CD8-positive, alpha-beta memory T cell (primary cell): ENCODE measurements at places on chromosomes 12 and 14. TPM values are rescaled to one million over a fixed set of nuclear protein-coding genes. Genes with fewer than 3 reads are reported as not detected.

MMP14 gene
- polyA plus RNA-seq: not detected

FAM234B gene
- 2.9 TPM for polyA plus RNA-seq

FSCB gene
- polyA plus RNA-seq: not detected

FAM186B gene
- not detected for polyA plus RNA-seq

DACT1 gene
- polyA plus RNA-seq: 0.12 TPM

KITLG gene
- not detected for polyA plus RNA-seq

WIF1 gene
- polyA plus RNA-seq: not detected

OVCH1 gene
- polyA plus RNA-seq: not detected

ENDOU gene
- polyA plus RNA-seq: not detected

GRCh38 chr12:102957339-102958050 lies at the start of gene ASCL1:
ASCL1 (plus strand) TSS chr12:102957674; CDS start chr12:102958245, 571 bp downstream.
- peaks cover under 1% of the 10 kb centered on the region for H3K4me1 ChIP-seq
- no peak within 1 kb of the TSS for H3K4me3 ChIP-seq
- H3K27ac ChIP-seq: no peak within 1 kb of the TSS
- H3K27me3 ChIP-seq: peaks cover 27% of the 10 kb centered on the region
- no peak for DNase-seq
- H3K36me3 ChIP-seq: no peaks in the 10 kb centered on the region

DNA sequence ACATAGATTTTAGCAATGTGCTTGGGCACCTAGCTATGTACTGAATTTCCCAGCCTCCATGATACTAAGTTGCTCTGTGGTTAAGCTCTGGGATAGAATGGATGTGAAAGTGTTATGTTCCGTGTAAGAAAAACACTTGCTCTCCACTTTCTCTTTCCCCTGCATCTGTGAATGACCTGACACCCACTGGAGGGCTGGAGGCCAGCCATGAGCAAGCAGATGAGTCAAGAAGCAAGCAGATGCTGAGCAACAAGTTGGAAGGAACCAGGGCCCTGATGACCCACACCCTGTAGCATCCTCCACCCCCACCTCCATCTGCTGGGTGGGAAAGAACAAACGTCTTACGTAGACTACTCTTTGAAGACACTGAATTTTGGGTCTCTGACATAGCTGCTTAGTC lies 56.6 kb downstream of the EID3 start:
- no peak overlapping the region for H3K27ac ChIP-seq
- no peaks in the 10 kb centered on the region for H3K36me3 ChIP-seq
- no peak for DNase-seq
- no peaks in the 10 kb centered on the region for H3K27me3 ChIP-seq
- H3K4me3 ChIP-seq: no peak overlapping the region
- no peaks in the 10 kb centered on the region for H3K4me1 ChIP-seq

GRCh38 chr12:57166971-57167371 lies 19.6 kb upstream of the LRP1-AS start:
- no peak overlapping the region for H3K4me3 ChIP-seq
- DNase-seq: no peak
- H3K27me3 ChIP-seq: no peaks in the 10 kb centered on the region
- no peak overlapping the region for H3K27ac ChIP-seq

DNA sequence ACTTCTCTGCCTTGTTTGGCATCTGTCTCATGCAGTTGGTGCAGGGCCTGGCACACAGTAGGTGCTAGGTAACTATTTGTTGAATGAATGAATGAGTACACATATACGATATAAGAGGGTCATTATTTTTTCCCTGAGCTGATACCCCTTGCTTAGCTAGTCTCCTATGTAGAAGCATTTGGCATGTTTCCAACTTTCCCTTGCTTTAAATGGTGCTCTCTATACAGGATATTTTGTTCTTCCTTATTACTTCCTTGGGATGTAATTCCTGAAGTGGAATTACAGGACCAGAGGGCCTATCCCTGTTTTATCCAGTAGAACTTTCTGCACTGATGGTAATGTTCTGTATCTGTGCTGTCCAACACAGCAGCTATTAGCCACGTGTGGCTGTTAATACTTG lies 250.1 kb upstream of the PWP1 start:
- no peaks in the 10 kb centered on the region for H3K36me3 ChIP-seq
- H3K4me1 ChIP-seq: no peaks in the 10 kb centered on the region
- no peak overlapping the region for H3K4me3 ChIP-seq
- H3K27me3 ChIP-seq: no peaks in the 10 kb centered on the region

DNA sequence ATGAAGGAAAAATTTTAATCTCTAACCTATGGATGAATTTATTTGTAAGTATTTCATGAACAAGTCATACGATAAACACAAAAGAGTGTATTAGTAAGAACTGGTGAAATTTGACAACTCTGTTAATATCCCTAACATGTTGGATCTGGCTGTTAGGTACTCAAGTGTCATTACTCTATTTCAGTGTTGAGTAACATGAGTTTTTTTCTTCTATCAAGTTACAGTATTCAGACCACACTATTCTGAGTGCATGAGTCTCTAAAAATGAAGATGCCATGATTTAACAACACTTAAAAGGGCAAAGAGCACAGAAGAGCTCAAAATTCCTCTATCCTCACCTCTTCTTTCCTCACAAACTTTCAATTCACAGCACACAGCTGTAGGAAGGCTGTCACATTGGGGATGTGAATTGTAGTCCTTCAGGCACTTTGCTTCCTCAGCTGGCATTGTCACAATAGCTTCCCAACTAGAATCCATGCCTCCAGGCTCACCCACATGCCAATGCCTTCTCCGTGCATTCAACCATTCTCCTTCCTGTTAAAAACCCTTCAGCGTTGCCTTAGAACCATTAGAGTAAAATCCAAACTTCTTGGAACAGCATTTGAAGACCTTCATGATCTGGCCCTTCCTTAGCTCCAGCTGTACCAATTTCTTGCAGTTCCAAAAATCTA lies 73.7 kb upstream of the DBX2 start:
- no peak for DNase-seq
- no peaks in the 10 kb centered on the region for H3K4me1 ChIP-seq
- H3K27me3 ChIP-seq: no peaks in the 10 kb centered on the region
- H3K4me3 ChIP-seq: no peak overlapping the region

DNA sequence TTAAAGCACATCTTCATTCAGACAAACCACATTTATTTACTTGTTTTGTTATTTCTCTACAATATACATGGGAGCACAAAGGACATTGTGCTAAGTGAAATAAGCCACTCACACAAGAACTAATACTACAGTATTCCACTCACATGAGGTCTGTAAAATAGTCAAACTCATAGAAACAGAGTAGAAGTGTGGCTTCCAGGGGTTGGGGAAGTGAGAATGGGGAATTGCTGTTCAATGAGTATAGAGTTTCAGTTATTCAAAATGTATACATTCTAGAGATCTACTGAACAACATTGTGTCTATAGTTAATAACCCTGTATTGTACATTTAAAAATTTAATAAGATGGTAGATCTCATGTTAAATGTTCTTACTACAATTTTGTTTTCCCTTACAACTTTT lies 88.8 kb downstream of the ATXN7L3B start:
- DNase-seq: no peak
- H3K4me3 ChIP-seq: no peak overlapping the region
- no peaks in the 10 kb centered on the region for H3K4me1 ChIP-seq
- H3K36me3 ChIP-seq: no peaks in the 10 kb centered on the region
- no peak overlapping the region for H3K27ac ChIP-seq

GRCh38 chr14:75335571-75335970 lies 56.9 kb downstream of the FOS start:
- no peak overlapping the region for H3K27ac ChIP-seq
- no peaks in the 10 kb centered on the region for H3K27me3 ChIP-seq
- no peak overlapping the region for H3K4me3 ChIP-seq
- peaks cover 16% of the 10 kb centered on the region for H3K4me1 ChIP-seq
- no peak for DNase-seq

- DNase-seq: no peak
- peaks cover 22% of the 10 kb centered on the region for H3K36me3 ChIP-seq
- no peak overlapping the region for H3K27ac ChIP-seq
- H3K4me3 ChIP-seq: no peak overlapping the region
- no peaks in the 10 kb centered on the region for H3K4me1 ChIP-seq
Measured at GRCh38 chr12:32714772-32715171, 35.7 kb downstream of the DNM1L start.

DNA sequence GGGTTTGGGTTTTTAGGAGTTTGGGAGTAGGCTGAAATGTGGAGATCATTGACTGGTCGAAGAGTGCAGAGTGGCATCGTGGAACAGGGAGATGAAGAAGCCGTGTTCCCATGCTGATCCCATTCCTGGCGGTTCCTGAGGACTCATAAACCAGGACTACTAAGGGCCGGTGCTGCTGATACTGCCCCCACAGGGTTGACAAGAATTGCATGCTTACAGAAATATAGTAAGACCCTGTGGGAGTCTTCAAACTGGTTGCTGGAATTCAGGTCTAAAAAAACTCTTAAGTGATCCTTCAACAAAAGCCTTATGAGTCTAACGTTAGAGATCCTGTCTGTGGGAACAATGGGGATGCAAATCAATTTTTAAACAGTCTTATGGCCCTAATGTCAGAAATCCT lies 64.0 kb upstream of the ARHGAP5 start:
- H3K4me3 ChIP-seq: no peak overlapping the region
- DNase-seq: no peak
- H3K27ac ChIP-seq: no peak overlapping the region
- H3K4me1 ChIP-seq: no peaks in the 10 kb centered on the region
- no peaks in the 10 kb centered on the region for H3K36me3 ChIP-seq

- no peaks in the 10 kb centered on the region for H3K27me3 ChIP-seq
- no peak overlapping the region for H3K4me3 ChIP-seq
- DNase-seq: no peak
- no peak overlapping the region for H3K27ac ChIP-seq
Measured at GRCh38 chr12:124497039-124497438, 70.4 kb downstream of the NCOR2 start.

DNA sequence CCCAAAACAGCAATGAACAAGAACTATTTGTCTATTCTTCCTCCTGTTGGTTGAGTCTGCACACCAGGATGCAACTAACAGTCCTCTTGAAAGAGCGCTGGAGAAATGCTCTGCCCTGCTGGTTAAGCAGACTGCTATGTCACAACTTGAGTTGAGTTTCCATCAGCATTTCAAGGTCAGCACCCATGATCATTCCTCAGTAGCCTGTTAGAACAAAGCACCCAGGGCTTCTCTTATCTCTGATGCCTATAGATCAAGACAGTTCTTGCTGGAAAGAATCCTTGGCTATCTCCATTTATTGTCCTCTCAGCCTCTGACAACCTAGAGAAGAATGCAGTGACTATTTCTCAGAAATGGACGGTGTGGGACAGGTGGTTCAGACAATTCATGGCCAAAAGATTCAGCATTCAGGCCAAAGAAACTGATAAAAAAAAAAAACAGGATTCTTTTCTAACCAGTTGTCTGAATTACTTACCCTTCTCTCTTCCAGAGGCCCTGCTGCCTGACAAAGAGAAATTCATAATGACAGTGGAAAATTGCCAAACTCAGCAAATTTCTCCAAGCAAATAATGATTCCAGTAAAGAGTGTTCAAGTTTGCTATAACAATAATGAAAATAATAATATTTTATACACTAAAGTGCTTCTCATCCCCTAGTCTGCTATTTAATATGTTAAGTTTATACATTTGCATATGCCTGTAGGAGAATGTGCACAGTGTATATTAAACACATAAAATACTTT lies 306.7 kb downstream of the EMP1 start:
- no peaks in the 10 kb centered on the region for H3K27me3 ChIP-seq
- no peak for DNase-seq
- no peaks in the 10 kb centered on the region for H3K36me3 ChIP-seq

- no peaks in the 10 kb centered on the region for H3K27me3 ChIP-seq
- H3K4me1 ChIP-seq: no peaks in the 10 kb centered on the region
- no peak overlapping the region for H3K4me3 ChIP-seq
- no peak for DNase-seq
- no peaks in the 10 kb centered on the region for H3K36me3 ChIP-seq
Measured at GRCh38 chr12:10052193-10052913, 21.9 kb downstream of the CLEC9A start.

DNA sequence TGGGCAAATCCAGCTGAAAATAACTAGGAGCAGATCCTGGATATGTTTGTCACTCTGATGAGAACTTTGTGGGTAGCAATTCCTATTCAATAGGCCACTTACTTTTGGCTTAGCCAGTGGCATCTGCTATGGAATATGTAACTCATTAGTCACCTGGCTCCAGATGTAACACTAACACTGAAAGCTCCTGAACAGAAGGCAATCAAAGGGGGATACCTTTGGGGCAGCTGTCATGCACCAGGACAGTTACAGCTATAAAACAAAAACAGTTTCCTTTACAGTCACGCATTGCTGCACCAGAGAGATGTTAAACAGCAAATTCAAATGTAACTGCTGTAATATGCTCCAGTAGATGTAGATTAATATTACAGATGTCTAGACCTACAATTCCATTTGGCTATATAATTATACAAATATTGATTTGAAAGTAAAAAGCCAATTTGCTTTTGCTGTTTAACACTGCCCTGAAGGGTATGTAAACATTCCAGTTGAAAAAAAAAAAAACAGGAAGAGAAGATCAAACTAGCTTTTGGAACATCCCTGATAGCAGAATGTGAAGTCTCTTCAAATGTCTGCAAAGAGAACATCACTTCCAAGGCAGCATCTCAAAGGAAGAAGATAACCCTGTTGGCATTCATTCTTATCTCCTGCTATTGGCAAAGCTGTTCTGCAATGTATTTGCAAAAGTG lies 18.4 kb downstream of the RACGAP1 start:
- no peaks in the 10 kb centered on the region for H3K36me3 ChIP-seq
- no peak overlapping the region for H3K4me3 ChIP-seq
- H3K27ac ChIP-seq: no peak overlapping the region

- H3K27me3 ChIP-seq: no peaks in the 10 kb centered on the region
- no peak overlapping the region for H3K4me3 ChIP-seq
- H3K27ac ChIP-seq: no peak overlapping the region
- H3K36me3 ChIP-seq: no peaks in the 10 kb centered on the region
- no peaks in the 10 kb centered on the region for H3K4me1 ChIP-seq
Measured at GRCh38 chr14:89650077-89650978, 233.3 kb upstream of the FOXN3 start.

DNA sequence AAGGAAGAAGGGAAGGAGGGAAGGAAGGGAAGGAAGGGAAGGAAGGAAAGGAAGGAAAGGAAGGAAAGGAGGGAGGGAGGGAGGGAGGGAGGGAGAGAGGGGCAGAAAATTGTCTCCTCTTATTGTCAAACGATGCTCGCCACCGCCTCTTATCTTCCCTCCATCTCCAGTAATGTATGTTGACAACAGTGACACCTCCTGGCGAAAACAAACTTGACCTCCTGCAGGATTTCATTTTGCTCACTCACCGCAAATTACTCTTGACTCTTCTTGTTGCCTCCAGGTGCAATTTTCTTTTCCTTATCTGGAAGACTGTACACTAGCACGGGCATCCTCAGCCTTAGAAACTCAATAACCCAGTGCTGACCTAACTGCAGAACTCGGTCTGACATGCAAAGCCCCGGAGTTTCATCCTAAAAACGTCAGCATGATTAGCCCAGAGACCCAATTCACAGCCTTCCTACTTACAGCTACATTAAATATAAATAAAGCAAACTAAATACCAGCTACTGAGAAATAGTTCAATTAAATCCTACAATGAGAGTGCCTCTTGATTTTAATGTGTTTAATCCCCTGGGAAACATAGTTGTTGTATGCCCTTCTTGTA lies 512.4 kb upstream of the TMPO start:
- DNase-seq: no peak
- H3K27ac ChIP-seq: no peak overlapping the region
- H3K4me3 ChIP-seq: no peak overlapping the region
- no peaks in the 10 kb centered on the region for H3K27me3 ChIP-seq
- no peaks in the 10 kb centered on the region for H3K4me1 ChIP-seq
